Stimulated activated CD8-positive, alpha-beta memory T cell treated with anti-CD3 and anti-CD28 coated beads, Interleukin-4, amount 100 ng/mL, for 1 hour (primary cell): ENCODE measurements at places on chromosomes 1 and 21.

DNA sequence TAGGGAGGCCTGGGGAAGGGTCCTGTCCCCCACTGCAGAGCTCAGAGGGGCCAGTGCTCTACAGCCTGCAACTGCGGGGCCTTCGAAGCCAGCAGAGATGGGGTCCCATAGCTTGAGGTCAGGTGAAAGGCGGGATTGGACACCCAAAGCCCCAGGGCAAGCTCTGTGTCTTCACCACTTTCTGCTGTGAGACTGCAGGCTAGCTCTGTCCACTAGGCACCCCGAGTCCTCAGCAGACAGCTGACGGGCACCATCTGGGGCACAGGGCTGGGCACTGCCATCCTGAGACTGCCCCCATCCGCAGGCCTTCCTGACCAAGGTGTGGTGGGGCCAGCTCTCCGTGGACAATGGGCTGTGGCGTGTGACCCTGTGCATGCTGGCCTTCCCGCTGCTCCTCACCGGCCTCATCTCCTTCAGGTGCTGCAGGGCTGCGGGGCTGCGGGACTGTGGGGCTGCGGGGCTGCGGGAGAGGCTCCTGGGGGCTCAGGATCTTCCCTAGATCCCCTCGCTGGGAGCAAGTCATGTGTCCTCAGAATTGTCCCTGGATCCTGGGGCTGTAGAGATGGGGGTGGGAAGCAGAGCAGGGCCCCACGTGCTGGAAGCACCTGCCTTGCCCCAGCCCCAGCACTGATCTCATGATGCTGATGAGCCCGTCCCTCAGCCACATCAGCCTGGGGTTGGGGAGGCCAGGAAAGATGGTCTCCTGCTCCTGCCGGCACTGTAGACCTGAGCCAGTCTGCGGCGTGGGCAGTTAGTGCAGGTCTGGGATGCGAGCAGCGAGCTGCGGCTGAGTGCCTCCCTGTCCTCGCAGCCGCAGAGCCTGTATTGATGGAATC, 46.8 kb downstream of the TRPM2 start:
- no peak for DNase-seq

DNA sequence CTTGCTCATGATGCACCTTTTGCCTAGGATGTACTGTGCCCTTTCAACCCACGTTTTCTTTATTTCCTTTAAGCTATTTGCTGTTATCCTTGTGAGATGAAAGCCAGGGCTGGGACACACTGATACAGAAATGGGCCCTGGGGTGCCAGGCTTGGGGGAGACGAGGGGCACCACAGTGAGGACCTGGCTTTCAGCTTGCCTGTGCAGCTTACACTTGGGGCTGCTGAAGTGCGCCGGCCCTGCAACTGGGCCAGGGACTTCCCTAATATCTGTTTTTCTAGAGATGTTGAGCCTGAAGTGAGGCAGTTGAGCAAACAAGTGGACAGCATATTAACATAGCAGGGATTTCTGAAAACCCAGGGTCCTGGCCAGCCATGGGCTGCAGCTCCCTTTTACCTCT, 42.5 kb upstream of the SLC19A1 start:
- DNase-seq: no peak

DNA sequence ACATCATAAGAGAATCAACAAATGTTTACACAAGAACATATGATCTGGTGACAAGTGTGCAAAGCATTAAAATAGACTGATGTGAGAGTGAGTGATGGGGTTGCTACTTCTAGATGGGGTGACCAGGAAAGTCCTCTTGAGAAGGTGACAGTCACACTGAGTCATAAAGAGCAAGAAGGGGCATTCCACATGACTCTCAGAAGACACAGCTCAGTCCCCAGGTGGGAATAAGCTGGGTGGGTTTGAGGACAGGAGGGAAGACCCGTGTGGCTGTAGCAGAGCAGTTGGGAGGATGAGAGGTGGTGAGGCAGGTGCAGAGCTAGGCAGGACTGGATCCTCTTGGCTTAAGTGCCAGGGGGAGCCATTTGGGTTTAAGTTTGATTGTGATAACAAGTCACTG, 53.1 kb downstream of the TNR start:
- DNase-seq: no peak

DNA sequence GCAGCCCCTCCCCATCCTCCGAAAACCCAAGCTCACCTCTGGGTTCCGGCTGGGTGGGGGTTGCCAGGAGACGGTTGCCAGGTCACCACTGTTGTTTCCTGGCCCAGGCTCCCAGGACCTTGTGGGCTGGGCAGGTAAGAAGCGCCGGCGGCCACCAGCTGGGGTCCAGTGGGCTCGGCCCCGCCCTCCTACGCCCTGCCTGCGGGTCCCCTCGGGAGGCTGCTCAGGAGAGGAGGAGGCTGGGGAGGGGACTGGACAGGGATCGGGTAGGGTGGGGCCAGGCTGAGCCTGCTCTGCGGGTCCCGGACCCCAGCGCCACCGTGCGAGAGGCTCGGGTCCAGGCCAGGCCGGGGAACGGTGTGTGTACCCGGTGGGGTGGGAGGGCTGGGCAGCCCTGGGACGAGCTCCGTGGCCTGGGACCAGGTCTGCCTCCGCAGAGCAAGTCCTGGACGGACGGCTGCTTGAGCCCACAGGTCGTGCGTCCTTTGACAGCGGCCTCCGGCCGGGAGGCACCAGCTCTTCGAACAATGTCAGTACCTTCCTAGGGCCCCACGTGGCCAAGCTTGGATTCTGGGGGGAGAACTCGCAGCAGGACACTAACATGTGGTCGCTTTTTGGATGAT, at the start of gene TTLL10:
Gene TTLL10 (plus strand): TSS at position 88 of the 623 bp plus-strand sequence. CDS start 5,336 bp downstream, outside the sequence.
- DNase-seq: no peak

GRCh38 chr21:33542640-33543504, at the start of gene SON:
Gene SON, plus strand, starts transcription at chr21:33543038. Its CDS starts 55 bp downstream, at chr21:33543093.
- DNase-seq: peak; percentile 94

GRCh38 chr1:7010534-7011200, 225.4 kb downstream of the CAMTA1 start:
- no peak for DNase-seq

GRCh38 chr1:205240118-205240517, 12.4 kb downstream of the TMCC2 start:
- no peak for DNase-seq

DNA sequence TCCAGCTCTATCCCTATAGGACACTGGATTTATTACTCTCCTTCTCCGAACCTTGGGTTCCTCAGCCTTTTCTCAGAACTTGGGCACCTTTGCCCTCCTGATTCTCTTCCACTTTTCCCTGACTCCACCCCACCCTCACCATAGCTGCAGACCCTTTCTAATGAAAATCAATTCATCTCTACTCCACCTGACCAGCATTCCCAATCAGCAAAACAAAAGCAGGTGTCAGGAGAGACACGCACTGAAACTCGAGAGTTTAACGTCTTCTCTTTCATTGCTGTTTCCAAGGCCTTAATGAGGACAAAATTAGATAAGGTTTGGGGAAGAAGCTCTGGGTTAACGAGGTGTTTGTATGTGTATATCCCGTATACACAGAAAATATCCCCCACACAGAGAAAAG, 208.8 kb downstream of the PLPP3 start:
- no peak for DNase-seq

GRCh38 chr21:46180778-46181391, 3.4 kb downstream of the SPATC1L start:
- no peak for DNase-seq

DNA sequence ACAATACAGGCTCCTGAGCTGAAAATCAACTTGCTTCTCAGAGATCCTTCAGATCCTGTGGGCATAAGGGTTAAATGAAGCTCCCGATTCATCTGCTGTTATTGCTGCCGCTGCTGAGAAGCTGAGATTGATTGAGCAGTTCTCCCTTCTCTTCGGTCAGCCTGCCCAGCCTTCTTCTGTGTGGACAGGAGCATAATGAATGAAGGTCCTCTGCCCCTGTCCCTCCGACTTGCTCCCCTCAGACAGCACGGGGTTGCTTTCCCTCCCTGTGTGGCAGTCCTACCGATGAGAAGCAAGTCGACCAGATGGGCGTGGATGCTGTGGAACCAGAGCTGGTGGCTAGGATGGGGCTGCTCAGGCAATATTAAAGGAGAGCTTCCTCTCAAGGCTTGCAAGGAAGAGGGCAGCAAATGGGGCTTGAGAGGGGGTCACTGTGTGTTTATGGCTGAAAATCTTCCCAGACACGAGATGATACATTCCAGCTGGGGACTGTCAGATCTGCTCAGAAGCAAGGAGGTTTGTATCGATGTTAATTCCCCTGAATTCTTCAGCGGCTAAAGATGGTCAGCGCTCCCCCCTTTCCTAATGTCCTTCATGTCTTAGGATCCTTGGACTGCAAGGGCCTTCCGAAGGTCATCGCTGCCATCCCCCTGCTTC, 63.9 kb upstream of the GOLT1A start:
- DNase-seq: no peak

DNA sequence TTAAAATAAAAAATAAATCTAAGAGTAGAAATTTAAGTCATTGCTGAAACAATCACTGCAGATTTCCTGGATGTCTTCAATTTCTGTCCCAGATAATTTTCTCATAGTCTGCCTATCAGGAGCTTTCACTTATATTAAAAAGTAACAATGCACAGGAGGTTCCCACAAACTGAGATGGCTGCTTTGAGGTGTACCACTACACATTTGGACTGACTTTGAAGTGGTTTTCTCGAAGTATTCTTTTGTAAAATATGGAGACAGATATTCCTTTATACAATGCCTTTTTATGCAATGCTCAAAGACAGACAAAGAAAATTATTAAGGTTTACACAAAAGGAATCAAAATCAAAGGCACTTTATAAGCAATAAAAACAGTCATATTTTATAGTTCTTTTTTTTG, 24.5 kb downstream of the TOR1AIP2 start:
- DNase-seq: no peak

GRCh38 chr1:147771226-147772125, 11.1 kb upstream of the GJA5 start:
- DNase-seq: no peak

DNA sequence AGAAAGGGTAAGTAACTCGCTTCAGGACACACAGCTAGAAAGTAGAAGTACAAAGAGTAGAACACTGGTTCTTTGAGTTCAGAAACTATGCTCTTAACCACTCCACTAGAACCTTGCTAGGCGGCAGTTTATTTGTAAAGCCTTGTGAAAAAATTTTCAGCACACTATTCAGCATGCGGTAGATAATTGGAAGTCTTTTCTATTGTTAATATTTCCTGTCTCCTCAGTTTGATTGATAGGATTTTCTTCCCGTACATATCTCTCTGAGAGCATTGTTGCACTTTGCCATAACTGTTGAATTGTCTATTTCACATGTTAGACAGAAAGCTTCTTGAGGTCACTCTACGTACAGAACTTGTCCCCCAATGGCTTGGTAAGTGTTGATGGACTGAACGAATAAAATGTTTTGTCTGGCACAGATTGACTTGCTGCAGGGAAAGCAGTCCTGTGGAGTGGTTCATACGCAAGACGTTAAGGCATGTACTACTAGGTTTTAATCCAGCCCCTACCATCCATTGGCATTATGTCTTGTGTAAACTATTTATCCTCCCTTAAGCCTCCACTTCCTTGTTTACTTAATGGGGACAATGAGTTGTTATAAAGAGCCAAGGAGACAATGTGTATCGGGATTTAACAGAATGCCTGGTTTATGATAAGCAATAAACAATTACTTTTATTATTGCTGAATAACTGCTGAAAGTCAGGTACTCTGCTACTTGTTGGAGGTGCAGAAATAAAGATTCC, 35.8 kb downstream of the C1orf21 start:
- no peak for DNase-seq

- no peak for DNase-seq
Observed at GRCh38 chr1:2130871-2131289, 63.7 kb downstream of the FAAP20 start.

GRCh38 chr1:167934426-167935215, 1.9 kb upstream of the DCAF6 start:
- DNase-seq: no peak

DNA sequence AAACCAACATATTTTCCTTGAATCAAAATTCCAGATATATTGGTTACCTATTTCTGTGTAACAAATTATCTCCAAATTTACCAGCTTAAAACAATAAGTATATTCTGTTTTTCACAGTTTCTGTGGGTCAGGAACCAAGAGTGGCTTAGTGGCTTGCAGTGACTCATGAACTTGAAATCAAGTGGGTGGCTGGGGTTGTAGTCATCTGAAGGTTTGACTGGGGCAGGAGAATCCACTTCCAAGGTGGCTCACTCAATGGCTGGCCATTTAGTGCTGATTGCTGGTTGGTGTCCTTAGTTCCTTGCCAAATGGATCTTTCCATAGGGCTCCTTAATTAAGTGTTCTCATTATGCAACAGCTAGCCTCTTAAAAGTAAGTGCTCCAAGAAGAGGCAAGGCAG, 43.8 kb downstream of the ALG14 start:
- no peak for DNase-seq

DNA sequence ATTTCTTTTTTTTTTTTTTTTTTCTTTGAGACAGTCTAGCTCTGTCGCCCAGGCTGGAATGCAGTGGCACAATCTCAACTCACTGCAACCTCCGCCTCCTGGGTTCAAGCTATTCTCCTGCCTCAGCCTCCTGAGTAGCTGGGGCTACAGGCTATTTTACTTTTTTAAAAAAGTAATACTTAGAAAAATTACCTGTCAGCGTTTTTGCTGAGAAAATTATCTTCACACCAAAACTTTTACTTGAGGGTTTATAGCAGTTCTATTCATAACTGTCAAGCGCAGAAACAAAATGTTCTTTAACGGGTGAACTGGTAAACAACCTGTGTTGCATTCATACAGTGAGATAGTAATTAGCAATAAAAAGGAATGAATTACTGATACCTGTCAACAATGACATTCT, 1.5 kb upstream of the SLC25A24 start:
- no peak for DNase-seq

GRCh38 chr1:52193985-52194384, 52.1 kb downstream of the ZFYVE9 start:
- no peak for DNase-seq

GRCh38 chr21:35849144-35849543, 211.2 kb downstream of the SETD4 start:
- DNase-seq: no peak

DNA sequence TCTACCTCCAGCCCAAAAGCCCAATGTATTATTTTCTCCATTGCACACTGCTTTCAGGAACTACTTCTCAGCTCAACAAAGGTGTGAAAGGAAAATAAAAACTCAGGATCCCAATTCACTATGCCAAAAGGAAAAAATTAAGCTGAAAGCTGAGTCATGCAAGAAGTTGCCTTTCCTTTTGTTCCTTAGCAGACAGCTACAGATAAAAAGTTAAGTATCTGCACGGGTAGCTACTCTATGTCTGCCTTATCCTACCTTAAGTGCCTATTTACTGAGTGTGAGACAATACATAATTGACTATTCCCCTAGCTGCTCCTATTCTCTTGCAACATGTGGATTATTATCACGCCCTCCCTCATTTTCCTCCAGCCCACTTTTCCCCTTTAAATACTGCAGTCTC, 84.1 kb downstream of the ADCY10 start:
- no peak for DNase-seq
